ENCODE measurements at places on chromosomes 16 and 17. TPM values are rescaled to one million over a fixed set of nuclear protein-coding genes. Genes with fewer than 3 reads are reported as not detected.
A peak's percentile ranks its signal among the peaks of the same experiment; 100 is the strongest.

DNA sequence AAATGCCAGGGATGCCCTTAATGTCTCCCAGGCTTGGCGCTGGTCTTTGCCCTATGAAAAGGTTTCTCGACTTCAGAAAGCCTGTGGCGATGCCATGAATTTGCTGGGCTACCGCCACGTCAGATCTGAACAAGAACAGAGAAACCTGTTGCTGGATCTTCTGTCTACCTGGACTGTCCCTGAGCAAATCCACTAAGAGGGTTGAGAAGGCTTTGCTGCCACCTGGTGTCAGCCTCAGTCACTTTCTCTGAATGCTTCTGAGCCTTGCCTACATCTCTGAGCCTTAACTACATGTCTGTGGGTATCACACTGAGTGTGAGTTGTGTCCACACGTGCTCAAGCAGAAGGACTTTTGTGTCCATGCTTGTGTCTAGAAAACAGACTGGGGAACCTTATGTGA, 11.4 kb downstream of the CHST4 start:
- peak; percentile 5 for DNase-seq

DNA sequence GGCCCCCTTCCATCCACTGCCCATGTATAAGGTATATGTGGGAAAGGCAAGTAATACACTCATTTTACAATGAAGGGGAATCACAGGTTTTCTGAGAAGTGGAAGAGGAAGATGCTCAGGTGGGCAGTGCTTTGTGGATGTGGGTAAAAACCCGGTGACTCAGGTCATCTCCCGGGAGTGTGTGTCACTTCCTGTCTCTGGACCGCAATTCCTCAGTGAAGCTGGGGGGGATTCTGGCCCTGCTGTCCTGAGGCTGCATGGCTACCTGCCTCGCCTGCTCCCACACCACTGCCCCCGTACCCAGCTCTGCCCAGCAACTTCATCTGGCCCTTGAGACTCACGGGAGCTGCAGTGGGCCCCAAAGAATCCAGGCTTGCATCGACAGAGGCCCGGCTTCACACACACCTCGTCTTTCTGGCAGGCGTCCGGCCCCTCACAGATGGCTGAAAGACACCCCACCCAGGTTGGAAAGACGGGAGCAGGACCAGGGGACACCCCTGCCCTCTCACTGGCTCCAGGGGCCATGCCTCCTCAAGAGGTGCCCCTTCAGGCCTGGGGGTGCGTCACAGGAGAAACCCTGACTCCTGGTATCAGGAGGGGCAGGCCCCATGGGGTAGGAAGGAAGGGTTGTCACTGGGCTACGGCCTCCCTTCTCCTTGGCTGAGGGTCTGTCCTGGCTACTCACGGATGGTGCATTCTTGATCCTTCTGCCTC, 882 bp downstream of the SCARF1 start:
- no peak for DNase-seq

Gene C16orf89
- total RNA-seq, result not detected

Gene ATP6V0A1
- 59.4 TPM for total RNA-seq

Gene SPPL2C
- not detected for total RNA-seq

GRCh38 chr17:65674246-65675045, 113.0 kb upstream of the AXIN2 start:
- DNase-seq, result no peak

Gene FBXO39
- not detected for total RNA-seq

GRCh38 chr17:48589831-48590606, at the start of gene HOXB3:
TSS of gene HOXB3 (minus strand) at chr17:48590241. CDS start at chr17:48552474, 37,767 bp downstream.
- no peak for DNase-seq

Gene FKBP10
- total RNA-seq, result 259 TPM

DNA sequence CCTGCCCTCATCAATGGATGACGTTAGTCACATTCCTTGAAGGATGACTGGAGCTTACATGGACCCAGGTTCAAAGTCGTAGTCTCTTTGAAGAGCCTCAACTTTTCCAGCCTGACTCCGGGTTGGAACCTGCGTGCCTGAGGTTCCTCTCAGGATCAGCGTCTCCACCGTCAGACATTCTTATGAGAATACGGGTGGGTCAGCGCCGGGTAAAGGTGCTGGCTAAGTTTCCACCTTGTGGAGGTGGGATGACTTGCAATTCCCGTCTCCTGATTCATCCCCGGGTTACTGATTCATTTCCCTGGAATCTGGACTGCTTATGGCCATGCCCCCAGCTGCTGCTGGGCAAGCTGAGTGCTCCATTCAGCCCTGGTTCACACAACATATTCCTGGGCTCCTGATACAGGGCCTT, 38.9 kb upstream of the CMIP start:
- no peak for DNase-seq

GRCh38 chr16:19292186-19292585, 6.7 kb downstream of the CLEC19A start:
- DNase-seq, result no peak

- peak; percentile 71 for DNase-seq
These were observed at the start of gene BMERB1 for GRCh38 chr16:15434425-15435215. TSS of gene BMERB1 (plus strand) at chr16:15434588. CDS start at chr16:15434654, 66 bp downstream.

Gene PRSS8
- total RNA-seq, result not detected

Gene SULT1A4
- total RNA-seq, result 4.3 TPM

- no peak for DNase-seq
These were observed 515.0 kb upstream of the SALL1 start for GRCh38 chr16:51666074-51666473.

Gene JPH3
- total RNA-seq, result 9.1 TPM

- no peak for DNase-seq
These were observed 5.4 kb downstream of the MT1A start for GRCh38 chr16:56643833-56644232.

Gene CA10
- total RNA-seq, result not detected

- DNase-seq, result no peak
These were observed 18.7 kb upstream of the BEAN1 start for GRCh38 chr16:66408163-66409048.

DNA sequence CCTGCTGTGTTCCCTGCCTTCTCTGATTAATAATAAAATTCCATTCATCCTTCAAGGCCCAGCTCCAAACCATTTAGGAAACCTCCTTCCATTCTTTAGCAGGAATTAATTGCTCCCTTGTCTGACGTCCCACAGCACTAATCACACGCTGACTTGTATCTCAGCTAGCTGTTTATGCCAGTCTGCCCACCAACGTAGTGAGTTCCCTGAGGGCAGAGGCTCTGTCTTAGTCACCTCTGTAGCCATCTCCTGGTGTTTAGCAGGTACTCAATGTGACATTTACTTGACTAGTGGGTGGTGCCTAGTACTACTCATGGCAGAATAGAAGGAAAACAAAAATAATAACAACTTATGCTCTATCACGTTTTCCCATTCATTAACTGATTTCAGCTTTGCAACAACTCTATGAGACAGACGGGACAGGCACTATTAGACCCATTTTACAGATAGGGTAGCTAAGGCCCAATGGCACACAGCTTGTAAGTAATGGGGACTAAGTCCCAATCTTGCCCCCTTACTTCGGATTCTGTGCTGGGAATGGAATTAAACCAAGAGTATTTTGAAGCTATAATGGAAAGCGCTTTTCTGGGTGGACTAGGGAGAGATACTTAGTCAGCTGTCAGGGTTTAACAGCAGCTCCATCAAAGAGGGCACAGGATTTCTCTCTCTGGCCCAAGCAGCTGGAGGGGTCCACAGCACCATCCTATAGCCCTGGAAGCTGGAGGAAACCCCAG, 931 bp upstream of the WIPF2 start:
- no peak for DNase-seq

GRCh38 chr16:1152651-1153259, at the start of gene CACNA1H:
TSS of gene CACNA1H (plus strand) at chr16:1153106. CDS start at chr16:1153738, 632 bp downstream.
- peak; percentile 53 for DNase-seq

- no peak for DNase-seq
These were observed 161.5 kb downstream of the C16orf78 start for GRCh38 chr16:49534901-49535610.

- no peak for DNase-seq
These were observed 288.0 kb downstream of the MAF start for GRCh38 chr16:79312502-79312901.

Gene C17orf75
- 46.8 TPM for total RNA-seq

Gene SLC5A11
- total RNA-seq, result not detected

- no peak for DNase-seq
These were observed 37.2 kb downstream of the TXNDC11 start for GRCh38 chr16:11705311-11706025.

DNA sequence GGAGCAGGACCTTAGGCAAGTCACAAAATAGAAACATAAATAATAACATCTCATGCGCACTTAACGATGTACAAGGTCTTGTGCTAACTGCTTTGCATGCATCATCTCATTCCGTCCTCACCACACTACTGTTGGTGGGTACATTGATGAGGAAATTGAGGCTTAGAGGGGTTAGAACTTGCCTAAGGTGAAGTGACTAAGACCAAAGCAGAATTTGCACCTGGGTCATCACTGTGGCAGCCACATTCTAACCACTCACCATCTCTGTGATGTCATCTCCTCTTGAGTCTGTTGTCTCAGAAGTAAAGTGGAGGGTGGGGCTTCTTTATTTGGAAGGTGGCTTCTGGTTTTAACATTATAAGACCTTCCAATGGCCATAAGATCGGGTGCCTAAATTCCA, 20.4 kb upstream of the TRIM25 start:
- DNase-seq, result no peak

- DNase-seq, result no peak
These were observed 324.6 kb downstream of the C16orf95 start for GRCh38 chr16:86992587-86992986.

DNA sequence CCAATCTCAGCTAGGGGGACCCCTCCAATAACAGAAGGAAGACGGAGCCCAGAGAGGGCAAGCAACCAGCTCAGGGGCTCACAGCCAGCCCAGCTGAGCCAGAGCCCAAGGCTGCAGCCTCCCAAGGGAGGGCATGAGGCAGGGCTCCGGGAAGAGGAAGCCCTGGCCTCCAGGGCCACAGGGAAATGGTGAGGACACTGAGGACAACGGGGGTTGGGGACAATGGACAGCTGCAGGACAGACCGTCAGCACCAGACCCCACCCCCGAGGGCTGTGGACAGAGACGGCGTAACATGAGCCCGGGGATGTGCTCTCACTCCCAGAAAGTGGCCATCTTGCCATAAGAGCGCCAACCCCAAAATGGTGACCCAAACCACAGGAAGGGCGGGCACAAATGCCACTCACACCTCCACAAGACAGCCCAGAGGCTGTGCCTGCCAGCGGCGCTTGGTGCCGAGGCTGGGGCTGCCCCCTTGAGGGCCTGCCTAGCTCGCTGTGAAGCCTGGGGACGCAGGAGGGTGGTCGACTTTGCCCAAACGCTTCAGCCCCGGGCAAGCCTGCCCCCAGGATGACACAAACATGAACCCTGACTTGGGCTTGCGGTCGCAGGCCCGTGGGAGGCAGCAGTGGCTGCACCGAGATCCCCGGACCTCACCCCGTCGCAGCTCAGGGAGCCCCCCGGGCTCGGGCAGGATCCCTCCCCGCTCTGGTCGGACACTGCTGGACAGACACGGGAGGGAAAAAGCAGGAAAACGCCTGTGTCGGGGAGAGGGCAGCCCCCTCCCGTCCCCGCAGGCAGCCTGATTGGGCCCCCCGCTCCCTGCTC, 10.5 kb downstream of the PIMREG start:
- DNase-seq, result no peak

Gene WIPI1
- 14.1 TPM for total RNA-seq

- no peak for DNase-seq
These were observed 103.1 kb downstream of the AATF start for GRCh38 chr17:37051833-37052232.

Gene SNX20
- not detected for total RNA-seq

Gene TP53TG3F
- total RNA-seq, result not detected

- no peak for DNase-seq
These were observed 339.9 kb downstream of the SOX9 start for GRCh38 chr17:72460711-72461110.

GRCh38 chr17:38730526-38731379, 612 bp downstream of the CISD3 start:
- no peak for DNase-seq

Gene MYL4
- total RNA-seq, result not detected

GRCh38 chr16:83849421-83849820, 41.6 kb downstream of the HSBP1 start:
- DNase-seq, result no peak

GRCh38 chr16:17177959-17178905, 292.5 kb downstream of the XYLT1 start:
- no peak for DNase-seq

GRCh38 chr16:49342336-49343265, 31.0 kb upstream of the C16orf78 start:
- DNase-seq, result no peak

Gene UMOD
- total RNA-seq, result not detected

DNA sequence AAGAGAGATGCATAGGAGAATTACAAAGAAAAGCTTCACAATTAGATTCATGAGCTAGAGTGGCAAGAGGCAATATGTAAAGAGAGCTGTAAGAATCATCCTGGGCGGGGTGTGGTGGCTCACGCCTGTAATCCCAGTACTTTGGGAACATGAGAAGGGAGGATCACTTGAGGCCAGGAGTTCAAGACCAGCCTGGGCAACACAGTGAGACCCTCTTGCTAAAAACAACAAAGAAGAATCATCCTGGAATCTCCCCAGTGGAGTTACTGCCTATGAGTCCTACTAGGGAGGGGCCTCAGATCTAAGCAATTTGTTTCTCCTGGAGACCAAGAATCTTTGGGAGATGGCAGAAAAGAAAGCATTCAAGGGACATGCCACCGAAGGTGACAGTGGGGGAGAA, 119.1 kb downstream of the HIC1 start:
- DNase-seq, result no peak

DNA sequence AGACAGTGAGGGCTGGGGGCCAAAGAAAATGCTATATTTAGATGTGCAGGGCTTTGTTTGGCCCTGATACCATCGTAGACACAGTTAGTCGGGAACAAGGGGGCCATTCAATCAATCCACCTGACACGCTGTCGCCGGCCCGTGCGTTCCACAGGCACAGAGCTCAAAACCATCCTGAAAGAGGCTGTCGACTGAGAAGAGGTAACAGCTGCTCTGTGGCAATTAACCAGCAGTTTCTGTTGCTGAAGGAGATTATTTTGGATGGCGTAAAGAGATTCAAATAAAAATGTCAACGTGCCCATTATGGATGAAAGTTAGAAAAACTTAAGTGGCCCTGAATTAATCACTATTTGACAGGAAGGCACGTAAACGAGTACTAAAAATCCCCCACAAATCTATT, 276.2 kb upstream of the IRX5 start:
- no peak for DNase-seq

DNA sequence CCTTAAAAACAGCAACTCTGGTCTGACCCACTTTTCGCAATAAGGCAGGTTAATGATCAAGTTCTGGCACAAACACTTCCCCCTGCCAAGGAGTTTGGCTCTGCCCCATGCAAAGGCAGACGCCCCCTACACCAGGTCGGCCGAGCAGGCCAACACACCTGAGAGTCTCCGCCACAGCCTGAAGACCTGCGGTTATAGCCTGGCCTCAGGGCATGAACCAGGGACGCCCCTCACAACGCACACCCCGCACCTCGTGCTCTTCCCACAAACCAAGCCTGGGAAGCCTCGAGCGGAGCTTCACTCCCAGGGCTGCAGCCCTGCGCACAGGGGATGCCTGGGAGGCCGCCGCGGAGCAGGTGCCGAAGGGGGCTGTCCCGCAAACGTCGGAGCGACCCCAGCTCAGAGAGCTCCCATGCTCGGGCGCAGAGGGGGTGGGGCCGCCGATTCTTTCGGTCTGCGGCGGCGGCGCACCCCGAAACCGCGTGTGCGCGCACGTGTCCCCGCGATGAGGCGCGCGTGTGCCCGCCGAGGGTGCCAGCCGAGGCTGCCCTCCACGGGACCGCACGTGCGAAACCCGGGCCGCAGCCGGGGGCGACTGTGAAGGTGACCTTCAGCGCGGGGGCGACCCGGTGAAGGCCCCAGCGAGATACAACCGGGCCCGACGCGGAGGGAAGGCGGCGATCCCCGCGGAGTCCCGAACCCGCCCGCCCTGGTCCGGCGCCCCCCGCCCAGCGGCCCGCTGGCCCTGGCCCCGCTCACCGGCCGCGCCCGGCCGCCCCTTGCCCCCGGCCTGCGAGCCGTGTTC, 559 bp downstream of the CLUH start:
- no peak for DNase-seq

Gene NGFR
- total RNA-seq, result 322 TPM
